ENCODE measurements at places on chromosomes 2 and 18.

DNA sequence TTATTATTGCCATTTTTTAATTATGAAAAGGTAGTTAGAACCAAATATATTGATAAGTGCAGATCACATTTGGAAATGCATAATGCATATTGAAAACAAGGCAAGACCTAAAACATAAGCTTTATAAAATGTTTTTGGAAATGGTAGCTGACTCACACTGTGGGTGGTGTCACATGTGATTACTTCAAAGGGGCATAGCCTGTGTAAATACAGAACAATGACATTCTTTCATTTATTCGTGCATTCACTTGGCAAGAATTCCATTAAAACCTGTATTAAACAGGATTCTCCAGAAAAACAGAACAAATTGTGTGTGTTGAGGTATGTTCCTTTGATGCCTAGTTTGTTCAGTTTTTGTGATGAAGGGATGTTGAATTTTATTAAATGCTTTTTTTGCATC lies 427.3 kb upstream of the ST6GAL2 start:
- DNase-seq = no peak

GRCh38 chr2:18410543-18410942 lies 149.9 kb downstream of the RDH14 start:
- no peak for DNase-seq

DNA sequence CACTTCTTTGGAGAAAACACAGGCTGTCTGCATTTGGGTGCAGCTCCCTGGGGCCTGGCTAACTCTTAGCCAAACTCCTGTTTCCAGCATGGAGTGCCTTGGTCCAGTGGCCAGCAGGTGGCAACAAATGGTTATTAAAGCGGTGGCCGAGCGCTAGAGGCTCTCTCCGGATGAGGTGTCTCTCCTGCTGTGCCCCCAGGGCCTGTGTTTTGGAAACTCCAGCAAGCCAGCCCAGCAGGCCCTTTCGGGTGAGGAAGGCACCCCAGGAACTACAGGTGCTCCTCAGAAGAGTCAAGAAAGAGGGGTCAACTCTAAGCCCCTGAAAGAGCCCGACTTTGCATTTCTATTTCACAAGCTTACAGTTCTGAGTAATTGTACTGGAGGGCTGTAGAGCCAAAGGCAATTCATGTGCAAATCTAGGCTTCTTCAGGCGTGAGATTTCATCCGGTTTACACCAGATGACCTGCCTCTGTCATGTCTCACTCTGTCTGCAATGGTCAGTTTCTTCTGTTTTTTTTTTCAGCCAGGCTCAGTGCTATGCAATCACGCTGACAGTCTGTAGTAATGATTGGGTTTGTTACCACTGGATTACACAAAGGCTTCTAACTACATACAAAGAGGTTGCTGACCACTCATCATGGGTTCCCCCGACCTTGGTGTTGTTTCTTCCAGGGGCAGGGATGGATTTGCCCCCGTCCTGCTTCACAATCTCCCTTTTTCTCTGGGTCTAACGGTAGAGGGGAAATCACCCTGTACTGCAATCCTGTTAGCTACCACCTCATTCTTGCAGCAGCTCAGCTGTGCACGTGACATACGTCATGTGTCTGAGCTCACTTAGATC lies 7.6 kb upstream of the CHRNA1 start:
- DNase-seq = peak; percentile 67

- no peak for DNase-seq
Measured at GRCh38 chr2:99868260-99868659, 274.1 kb downstream of the AFF3 start.

DNA sequence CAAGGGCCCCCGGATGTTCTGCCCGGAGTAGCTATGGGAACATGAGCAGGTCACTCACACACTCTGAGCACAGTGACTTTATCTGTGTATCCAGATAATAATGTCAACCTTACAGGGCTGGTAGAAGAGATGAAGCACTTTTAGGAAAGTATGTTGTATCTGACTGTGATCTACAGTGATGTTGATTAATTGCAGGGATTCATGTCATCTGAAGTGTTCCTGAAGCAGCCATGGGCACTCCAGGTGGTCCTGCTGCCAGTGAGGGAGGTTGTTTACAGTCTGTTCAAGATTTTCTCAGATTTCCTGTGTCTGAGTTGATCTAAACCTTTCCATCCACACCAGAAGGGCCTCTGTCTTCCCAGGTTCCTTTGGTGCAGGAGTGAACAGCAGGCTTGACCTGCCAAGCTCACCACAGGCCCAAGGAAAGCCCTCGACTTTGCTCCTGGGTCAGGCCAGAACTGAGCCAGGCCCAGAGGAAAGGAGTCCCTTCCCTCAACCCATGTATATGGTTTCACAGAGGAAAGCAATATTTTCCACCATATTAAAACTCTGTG lies 28.0 kb downstream of the KIAA2012 start:
- DNase-seq = no peak

- DNase-seq = no peak
Measured at GRCh38 chr2:20106746-20107145, 55.3 kb upstream of the LAPTM4A start.

DNA sequence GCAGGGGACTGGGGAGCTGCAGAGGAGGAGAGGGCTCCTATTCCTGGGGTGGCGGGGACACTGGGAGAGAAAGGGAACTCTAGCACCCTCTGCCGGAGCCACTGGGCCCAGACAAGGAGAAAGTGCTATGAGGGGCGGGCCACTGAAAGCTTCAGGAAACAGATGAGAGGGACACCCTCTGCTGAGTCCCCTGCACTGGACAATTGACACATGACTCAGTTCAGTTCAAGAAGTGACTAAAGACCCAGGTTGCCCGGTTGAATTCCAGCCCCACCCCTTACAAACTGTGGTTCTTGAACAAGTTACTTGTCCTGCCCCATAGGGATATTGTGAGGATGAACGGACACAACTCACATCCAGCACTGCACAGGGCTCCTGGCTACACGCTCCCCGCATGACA lies 5.0 kb downstream of the RUFY4 start:
- DNase-seq = peak; percentile 61

GRCh38 chr2:173109253-173110188 lies 33.9 kb downstream of the MAP3K20 start:
- DNase-seq = no peak

GRCh38 chr2:147442816-147443215 lies 402.0 kb upstream of the ACVR2A start:
- no peak for DNase-seq

DNA sequence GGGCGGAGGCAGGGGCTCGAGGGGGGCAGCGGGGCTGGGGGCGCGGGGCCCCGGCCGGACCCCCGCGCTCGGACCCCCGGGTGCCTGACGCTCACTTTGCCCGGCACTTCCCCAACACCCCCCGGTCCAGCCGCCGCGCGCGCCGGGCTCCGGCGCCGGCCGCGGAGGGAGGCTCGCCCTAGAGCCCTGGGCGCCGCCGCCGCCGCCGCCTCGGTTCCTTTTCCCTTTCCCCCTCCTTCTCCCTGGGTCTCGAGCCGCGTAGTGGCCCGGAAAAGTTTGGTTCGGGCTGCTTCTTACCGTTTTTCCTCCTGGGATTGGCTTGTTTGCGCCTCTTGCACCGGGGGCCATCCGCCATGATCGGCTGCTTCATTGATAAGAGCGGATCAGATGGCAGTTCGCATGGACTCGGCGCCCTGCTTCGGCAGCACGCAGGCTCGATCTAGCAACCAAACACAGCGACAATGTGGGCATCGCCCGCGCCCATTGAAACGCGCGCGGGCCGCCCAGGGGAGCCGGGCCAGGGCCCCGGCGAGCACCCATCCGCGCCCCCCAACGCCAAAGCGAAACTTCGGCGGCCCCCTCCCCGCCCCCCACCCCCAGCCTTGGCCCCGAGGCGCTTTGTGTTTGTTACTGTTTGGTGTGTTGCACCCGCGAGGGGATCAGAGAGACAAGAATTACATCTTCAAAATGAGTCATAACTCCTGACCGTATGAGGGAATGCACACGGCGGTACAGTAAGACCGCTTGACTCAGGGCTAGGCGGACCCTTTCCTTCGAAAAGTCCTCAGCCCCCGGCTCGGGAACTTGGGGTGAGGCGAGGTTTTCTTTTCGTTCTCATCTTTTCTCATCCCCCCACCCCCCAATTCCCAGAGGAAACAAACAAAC lies 2.7 kb downstream of the ZEB2 start:
- DNase-seq = no peak

GRCh38 chr2:64859312-64860212 lies 129.6 kb upstream of the SLC1A4 start:
- DNase-seq = peak; percentile 84

DNA sequence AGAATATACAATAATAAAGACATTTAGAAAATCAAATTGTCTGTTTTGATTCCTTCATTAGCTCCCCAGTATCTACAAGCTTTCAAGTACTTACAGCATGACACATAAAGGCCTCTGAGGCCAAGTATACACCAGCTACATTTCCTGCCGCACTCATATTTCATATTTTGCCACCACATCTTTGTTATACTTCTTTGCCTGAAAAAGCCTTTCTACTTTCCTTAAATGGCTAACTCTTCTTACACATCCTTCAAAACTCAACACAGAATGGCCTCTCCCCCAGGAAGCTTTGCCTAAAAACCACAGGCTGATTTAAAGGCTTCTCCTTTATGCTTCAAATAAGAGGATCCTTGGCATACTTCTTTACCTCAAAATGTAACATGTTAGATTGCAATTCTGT lies 4.5 kb downstream of the STK17B start:
- DNase-seq = no peak

- DNase-seq = no peak
Measured at GRCh38 chr18:54812885-54813284, 15.4 kb upstream of the RAB27B start.
